NCI-H446 treated with DMSO at 0.1 percent for 48 hours (cell line): ENCODE measurements at places on chromosomes 12 and 14.

GRCh38 chr12:56120158-56120846, 2.2 kb downstream of the ZC3H10 start:
- DNase-seq: no peak

GRCh38 chr12:122022393-122023338, 982 bp downstream of the BCL7A start:
- DNase-seq: no peak

GRCh38 chr12:115404761-115405470, 720.9 kb upstream of the TBX3 start:
- no peak for DNase-seq

- DNase-seq: no peak
Measured at GRCh38 chr12:94261119-94261518, 112.7 kb downstream of the PLXNC1 start.

GRCh38 chr14:99878563-99878962, 85.3 kb downstream of the EML1 start:
- DNase-seq: no peak

DNA sequence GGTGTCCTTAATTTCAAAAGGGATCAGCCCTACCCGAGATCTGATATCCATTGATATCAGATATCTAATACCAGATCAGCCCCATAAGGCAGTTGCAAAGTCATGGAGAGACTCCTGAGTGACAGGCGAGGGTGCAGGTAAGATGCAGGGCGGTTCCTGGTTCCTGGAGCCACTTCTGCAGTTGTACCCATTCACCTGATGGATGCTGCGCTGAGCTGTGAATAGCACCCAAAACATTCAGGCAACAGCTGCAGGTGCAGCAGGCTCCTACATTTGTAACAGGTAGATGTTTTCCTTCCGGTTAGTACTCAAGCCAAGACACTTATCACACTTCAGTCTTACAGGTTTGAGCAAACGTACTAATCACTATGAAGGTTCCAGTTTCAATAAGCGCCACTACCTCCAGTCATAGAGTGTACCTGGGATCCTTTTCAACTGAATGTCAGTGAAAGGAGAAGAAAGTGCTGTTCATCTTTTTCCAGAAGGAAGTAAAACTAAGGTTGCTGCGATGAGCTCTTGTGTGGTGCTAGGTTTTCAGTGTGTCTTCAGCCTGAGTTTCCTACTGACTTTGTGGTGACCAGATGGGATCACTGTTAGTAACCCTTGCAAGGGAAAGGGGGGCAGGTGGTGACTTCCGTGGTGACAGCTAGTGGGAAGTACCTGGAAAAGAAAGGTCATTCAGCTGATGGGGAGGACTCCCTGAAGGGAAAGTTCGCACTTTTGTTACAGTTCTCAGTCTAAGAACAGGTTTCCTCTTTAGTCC, 1.9 kb downstream of the ATP6V0A2 start:
- no peak for DNase-seq

DNA sequence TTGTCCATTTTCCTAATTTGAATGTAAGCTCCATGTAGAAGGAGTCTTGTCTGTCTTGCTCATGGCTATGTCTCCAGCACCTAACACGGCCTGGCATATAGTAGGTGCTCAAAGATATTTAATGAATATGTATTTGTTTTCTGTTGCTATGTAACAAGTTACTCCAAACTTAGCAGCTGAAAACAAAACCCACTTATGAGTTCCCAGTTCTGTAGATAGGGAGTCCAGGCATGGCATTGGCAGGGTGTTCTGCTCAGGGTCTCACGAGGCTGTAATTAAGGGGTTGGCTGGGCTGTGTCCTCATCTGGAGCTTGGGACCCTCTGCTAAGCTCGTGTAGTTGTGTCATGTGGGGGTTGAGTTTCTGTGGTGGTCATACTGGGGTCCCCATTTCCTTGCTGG, 106.0 kb downstream of the AACS start:
- no peak for DNase-seq

- no peak for DNase-seq
Measured at GRCh38 chr12:124236625-124237031, 58.3 kb upstream of the RFLNA start.

GRCh38 chr12:109269428-109269827, 39.7 kb downstream of the FOXN4 start:
- DNase-seq: no peak

DNA sequence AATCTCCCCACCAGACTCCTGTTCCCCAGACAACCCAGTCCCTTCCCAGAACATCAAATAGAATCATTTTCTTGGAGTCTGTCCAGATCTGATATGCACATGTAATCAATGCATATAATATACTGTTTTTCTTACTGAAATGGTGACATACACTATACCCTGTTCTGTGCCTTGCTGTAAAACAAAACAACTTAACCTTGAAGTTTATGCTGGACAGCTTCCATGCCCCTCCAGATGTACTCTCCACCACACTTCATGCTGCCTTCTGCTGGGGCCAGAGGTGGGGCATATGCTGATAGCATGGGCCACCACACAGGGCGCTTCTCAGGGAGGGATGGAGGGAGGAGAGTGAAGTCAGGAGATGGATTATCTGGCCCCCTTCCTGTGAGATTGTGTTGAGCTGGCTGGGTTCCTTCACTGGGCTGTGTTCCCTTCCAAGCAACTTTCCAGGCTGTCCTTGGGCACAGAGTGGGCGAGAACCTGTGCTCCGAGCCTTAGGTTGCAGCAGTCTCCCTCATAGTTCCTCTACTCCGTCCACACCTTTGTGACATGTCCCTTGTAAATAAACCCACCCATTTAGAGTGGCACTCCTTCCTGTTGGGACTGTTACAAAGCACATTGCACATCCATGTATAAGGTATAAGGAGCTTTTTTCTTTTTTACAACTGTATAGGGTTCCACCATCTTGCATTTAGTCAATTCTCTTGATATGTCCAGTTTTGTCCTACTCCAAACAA, 77.6 kb upstream of the RIC8B start:
- no peak for DNase-seq

DNA sequence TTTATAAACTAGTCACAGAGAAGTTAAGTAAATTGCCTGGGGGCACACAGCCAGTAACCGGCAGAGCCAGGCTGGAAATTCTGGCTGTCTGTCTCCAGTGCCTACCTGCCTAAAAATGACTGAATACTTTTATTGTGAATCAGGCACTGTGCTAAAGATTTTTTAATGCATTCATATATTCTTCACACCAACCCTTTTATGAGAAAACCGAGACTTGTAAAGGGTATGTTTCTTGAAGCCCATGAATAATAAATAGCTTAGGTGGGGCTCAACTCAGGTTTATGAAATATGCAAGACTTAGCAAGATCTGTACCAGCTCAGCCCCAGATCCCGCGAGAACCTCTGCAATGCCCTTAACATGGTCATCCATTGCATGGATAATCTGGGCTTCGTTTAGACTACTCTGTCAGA, 60.8 kb downstream of the TMCC3 start:
- DNase-seq: no peak

- DNase-seq: no peak
Measured at GRCh38 chr12:71442567-71442931, 3.0 kb downstream of the LGR5 start.

DNA sequence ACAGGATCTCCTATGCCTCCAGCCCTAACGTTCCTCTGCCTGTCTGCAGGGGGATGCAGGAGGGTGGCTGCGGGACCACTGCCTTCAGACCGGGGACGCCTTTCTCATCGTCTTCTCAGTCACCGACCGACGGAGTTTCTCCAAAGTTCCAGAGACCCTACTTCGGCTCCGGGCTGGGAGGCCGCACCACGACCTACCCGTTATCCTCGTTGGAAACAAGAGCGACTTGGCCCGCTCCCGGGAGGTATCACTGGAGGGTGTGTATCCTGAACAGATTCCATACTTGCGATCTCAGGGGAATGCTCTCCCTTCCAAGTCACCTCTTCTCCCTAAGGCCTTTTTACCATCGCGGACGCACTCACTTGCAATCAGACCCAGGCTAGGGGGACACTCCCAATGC, 3.0 kb downstream of the REM2 start:
- DNase-seq: no peak

- DNase-seq: no peak
Measured at GRCh38 chr14:75572104-75572503, 6.3 kb upstream of the FLVCR2 start.

DNA sequence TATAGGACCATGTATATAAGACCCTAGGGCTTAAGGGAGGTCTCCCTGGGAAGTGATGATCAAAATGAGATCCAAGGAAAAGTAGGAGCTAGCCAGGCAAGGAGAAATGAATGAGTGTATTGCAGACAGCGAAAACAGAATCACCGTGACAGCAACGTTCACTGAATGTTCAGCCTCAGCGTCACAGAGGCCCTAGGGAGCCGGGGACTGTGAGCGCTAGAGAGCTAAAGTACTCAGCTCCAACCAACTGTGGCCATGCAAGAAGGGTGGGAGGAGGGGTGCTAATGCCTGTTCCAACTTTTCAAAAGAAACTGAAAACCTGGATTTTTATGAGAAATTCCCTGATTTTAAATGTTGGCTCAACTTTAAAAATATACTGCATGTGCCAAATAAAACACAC, 105.5 kb upstream of the CCND2 start:
- no peak for DNase-seq

- DNase-seq: no peak
Measured at GRCh38 chr12:96077081-96077480, 41.7 kb upstream of the LTA4H start.

GRCh38 chr12:107661830-107662229, 23.8 kb upstream of the PWP1 start:
- no peak for DNase-seq

GRCh38 chr12:42730291-42730690, 140.7 kb upstream of the PRICKLE1 start:
- peak; percentile 5 for DNase-seq

GRCh38 chr14:102779084-102779462, 1.8 kb downstream of the TRAF3 start:
- DNase-seq: peak; percentile 29

- no peak for DNase-seq
Measured at GRCh38 chr14:83873669-83874068, 1656.3 kb upstream of the FLRT2 start.

- DNase-seq: no peak
Measured at GRCh38 chr12:6266541-6266966, 43.9 kb upstream of the PLEKHG6 start.

DNA sequence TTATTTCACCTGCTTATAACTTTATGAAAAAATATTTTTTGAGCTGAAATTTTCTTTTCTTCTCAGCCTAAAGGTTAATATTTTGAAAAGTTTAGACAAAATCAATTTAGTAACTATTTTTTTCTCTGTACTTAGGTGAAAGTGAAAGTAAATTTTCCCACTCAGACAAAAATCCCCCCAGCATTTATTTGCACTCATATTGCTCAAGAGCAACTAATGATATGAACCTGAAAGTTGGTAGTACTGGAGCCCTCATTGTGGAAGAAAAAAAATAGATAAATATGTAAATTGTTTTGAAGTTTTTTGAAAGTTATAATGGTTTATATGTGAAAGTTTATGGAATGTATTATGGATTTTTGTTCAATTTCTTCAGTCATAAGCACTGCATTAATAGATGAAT, 1005.9 kb upstream of the ATXN7L3B start:
- DNase-seq: no peak

GRCh38 chr12:66742508-66743367, 63.9 kb upstream of the GRIP1 start:
- no peak for DNase-seq

DNA sequence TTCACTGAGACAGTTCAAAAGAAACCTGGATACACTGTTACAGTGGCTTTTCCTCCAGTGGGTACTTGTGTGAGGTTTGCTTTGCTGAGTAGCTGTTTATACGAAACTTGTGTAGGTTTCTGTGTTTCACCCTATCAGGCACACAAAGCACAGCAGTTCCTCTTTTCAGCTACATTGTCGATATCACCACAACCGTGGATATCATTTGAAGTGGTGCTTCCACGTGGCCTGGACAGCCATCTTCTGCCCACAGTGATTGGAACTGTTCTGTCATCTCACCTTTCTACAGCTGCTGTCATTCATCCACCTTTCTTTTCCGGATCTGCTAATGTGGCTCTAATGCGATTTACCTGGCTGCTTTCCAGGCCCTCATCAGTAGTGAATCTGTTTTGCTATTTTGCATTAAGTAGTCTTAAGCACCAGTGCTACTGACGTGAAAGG, 368.8 kb downstream of the SYT1 start:
- DNase-seq: no peak

- DNase-seq: no peak
Measured at GRCh38 chr12:70663838-70664237, 26.6 kb upstream of the PTPRB start.

DNA sequence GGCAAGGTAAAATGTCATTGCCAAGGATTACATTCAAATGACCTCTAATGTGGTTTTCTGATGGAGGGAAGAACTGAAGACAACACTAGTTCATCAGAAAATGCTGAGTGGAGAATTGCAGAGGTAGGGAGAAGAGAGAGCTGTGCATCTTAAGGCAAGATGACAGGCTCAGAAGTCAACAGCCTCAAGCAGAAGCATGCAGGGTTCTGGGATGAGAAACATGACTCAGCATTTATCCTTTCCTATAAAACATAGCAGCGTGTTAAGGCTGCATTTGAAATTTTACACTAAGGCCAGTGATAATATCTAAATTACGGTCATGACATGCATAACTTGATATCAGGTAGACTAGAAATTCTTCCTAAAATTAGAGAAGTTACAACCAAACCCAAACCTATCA, 53.7 kb upstream of the DYRK2 start:
- no peak for DNase-seq

GRCh38 chr14:72686101-72686500, 207.8 kb downstream of the DPF3 start:
- no peak for DNase-seq

DNA sequence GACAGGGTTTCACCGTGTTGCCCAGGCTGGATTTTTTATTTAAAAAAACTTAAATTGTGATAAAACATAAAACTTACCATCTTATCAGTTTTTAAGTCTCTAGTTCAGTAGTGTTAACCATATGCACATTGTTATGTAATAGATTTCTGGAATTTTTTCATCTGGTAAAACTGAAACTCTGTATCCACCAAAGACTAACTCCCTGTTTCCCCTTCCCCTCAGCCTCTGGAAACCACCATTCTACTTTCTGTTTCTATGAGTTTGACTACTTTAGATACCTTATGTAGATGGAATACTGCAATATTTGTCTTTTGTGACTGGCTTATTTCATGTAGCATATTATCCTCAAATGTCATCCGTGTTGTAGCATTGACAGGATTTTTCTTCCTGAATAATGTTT, 12.8 kb upstream of the PLEKHG3 start:
- no peak for DNase-seq
